ENCODE measurements at places on chromosomes 2 and 18.
A peak's percentile ranks its signal among the peaks of the same experiment; 100 is the strongest.

DNA sequence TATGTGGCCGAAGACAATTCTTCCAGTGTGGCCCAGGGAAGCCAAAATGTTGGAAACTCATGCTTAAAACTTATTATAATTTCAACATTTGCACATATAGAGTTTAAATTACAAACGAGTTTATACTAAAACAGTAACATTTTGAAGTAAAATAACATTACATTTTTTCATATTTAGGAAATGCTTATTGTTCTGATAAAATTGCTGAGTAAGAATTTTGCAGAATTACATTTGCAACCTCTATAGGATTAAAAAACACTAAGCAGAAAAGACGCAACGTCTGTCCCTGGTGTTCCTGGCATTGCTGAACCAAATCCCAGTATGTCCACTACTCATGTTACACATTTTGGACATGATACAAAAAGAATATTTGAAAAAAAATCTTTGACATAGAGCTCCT lies 1241.2 kb downstream of the SUCLG1 start:
- DNase-seq, result no peak

- no peak for DNase-seq
These were observed 175.1 kb downstream of the PTPRM start for GRCh38 chr18:7742224-7742623.

GRCh38 chr2:47086571-47086970 lies 68.5 kb downstream of the STPG4 start:
- no peak for DNase-seq

GRCh38 chr2:96798733-96799622 lies 17.1 kb upstream of the CNNM3 start:
- DNase-seq, result no peak

DNA sequence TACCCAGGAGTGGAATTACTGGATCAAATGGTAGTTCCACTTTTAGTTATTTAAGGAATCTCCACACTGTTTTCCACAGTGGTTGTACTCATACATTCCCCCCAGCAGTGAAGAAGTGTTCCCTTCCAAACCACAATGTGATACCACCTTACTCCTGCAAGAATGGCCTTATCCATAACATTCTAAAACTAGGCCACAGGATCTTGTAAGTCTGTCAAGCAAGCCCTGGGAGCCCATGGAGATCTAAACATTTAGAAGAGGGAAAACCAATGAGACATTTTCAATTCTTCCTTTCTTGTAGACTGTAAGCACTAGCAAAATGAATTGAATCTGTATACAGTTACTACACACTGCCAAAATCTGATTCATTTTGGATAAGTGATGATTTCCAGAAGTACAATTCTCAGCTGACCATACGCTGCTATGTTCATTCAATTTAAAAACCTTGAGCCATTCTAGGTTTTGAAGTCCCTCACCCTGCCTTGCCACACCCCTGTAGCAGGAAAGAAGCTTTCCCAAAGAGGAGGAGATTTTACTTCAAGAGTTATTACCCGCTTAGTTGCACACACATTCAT lies 149.1 kb downstream of the SLC8A1 start:
- DNase-seq, result no peak

DNA sequence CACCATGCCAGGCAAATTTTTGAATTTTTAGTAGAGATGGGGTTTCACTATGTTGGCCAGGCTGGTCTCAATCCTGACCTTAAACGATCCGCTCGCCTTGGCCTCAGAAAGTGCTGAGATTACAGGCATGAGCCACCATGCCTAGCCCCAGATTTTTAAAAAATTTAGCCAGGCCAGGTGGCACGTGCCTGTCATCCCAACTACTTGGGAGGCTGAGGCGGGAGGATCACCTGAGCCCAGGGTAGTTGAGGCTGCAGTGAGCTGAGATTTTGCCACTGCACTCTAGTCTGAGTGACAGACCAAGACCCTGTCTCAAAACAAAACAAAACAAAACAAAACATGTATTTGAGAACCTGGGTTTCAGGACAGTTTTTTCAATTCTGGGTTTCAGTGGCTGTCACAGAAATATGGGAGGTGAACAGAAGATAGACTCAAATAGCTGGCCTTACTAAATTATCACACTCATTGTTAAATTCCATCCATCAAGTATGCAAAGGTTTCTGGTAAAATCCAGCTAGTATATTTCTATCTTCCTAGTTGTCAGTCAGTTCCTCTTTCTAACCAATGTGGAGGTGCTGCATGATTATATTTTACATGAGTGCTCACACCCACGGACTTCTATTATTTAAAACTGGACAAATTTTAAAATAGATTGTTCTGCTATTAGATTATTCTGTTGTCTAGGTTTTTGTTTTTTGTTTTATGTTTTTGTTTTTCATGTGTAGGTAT lies 5.4 kb downstream of the ALPG start:
- DNase-seq, result no peak

DNA sequence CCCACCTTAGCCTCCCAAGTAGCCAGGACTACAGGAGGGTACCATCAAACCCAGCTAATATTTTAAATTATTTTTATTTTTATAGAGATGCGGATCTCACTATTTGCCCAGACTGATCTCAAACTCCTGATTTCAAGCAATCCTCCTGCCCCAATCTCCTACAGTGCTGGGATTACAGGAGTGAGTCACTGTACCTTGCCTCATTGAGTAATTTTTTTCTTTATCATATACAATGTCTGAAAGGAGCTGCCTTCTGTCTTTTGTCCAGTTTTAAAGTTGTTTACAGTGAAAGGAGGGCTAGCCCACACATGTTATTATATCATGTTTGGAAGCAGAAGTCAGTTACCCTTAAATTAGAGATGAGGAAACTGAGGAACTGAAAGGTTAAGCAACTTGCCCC lies 32.5 kb downstream of the PRKRA start:
- no peak for DNase-seq

DNA sequence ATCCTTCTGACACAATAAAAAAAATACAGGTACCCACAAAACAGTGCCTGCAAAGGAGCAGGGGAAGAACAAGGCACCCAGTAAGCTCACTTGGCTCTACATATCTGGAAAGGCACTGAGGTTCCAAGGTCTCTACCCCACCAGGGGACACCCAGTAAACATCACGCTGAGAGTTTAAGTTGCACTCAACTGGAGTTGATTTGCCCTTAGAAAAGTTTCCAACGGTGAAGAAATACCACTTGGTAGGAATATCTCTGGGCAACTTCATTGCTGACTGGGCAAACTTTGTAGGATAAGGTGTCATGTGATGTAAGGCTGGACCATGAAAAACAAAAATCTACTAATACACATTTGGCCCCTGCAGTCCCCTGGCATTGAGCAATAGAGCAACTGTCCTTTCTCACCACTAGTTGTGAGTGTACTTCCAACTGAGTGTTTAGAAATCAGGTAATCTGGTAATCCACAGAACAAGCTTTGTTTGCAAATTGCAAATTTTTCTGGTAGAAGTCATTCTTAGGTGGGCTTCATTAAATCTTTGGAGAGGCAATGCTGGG lies 14.2 kb downstream of the ST8SIA3 start:
- DNase-seq, result no peak

GRCh38 chr2:150023663-150024062 lies 436.1 kb upstream of the MMADHC start:
- DNase-seq, result no peak

GRCh38 chr2:2104331-2104730 lies 226.7 kb downstream of the MYT1L start:
- no peak for DNase-seq

GRCh38 chr2:218422403-218423086 lies 3.6 kb downstream of the VIL1 start:
- no peak for DNase-seq

GRCh38 chr2:126953483-126953882 lies 54.8 kb downstream of the TEX51 start:
- DNase-seq, result no peak

- DNase-seq, result no peak
These were observed 221.6 kb downstream of the LPIN1 start for GRCh38 chr2:11967946-11968465.

DNA sequence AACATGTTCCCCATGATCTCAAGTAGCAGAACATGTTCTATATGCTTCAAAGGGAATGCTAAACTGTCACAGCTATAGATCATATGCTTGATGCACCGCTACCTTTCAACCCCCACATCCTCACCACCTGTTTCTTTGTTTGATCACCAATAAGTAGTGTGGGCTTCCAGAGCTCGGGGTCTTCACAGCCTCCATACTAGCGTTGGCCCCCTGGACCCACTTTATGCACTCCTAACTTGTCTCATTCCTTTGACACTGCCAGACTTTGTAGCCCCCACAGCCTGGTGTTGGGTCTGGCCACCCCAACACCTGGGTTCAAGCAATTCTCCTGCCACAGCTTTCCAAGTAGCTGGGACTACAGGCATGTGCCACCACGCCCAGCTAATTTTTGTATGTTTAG lies 11.6 kb upstream of the RBM44 start:
- DNase-seq, result no peak

DNA sequence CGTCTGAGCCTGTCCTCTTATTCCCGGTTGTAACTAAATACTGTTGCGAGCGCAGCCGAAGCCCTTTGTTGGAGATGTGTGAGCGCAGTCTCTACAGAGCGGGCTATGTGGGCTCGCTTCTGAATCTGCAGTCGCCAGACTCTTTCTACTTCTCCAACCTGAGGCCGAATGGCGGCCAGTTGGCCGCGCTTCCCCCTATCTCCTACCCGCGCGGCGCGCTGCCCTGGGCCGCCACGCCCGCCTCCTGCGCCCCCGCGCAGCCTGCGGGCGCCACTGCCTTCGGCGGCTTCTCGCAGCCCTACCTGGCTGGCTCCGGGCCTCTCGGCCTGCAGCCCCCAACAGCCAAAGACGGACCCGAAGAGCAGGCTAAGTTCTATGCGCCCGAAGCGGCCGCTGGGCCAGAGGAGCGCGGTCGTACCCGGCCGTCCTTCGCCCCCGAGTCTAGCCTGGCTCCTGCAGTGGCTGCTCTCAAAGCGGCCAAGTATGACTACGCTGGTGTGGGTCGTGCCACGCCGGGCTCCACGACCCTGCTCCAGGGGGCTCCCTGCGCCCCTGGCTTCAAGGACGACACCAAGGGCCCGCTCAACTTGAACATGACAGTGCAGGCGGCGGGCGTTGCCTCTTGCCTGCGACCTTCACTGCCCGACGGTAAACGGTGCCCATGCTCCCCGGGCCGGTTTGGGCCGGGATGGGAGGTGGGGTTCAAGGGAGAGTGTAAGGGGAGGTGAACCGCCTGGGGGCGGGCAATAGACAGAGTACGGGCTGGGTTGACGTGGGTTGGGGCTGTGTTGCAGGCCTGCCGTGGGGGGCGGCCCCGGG lies at the start of gene HOXD12:
TSS of gene HOXD12 (plus strand) at position 68 of the 819 bp plus-strand sequence. CDS start at position 75, 7 bp downstream.
- DNase-seq, result no peak

GRCh38 chr2:8447610-8448221 lies 234.1 kb upstream of the ID2 start:
- no peak for DNase-seq

- DNase-seq, result no peak
These were observed 630.1 kb upstream of the PIK3C3 start for GRCh38 chr18:41324934-41325333.

DNA sequence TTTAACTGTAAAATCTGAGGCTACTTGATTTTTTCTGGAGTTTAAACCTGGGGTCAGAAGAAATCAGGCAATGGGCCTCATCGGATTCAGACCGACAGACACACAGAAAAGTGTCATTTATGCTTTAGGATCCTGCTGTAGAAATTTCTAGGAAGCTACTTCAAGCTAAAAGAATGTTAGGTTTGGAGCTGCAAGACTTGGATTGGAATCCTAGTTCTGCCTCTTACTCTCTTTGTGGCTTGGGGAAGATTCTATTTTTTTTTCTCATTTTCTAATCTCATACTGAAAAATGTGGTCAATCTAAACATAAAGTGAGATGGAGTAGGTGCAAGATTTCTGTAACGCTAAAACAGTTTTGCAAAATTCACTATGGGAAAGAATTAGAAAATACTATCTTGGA lies 48.8 kb upstream of the KCNE4 start:
- no peak for DNase-seq

GRCh38 chr2:44392338-44392943 lies 30.7 kb downstream of the CAMKMT start:
- DNase-seq, result no peak

- DNase-seq, result no peak
These were observed 86.1 kb downstream of the LONRF2 start for GRCh38 chr2:100236166-100236565.

GRCh38 chr2:68774569-68775271 lies 40.1 kb downstream of the ARHGAP25 start:
- peak; percentile 22 for DNase-seq

DNA sequence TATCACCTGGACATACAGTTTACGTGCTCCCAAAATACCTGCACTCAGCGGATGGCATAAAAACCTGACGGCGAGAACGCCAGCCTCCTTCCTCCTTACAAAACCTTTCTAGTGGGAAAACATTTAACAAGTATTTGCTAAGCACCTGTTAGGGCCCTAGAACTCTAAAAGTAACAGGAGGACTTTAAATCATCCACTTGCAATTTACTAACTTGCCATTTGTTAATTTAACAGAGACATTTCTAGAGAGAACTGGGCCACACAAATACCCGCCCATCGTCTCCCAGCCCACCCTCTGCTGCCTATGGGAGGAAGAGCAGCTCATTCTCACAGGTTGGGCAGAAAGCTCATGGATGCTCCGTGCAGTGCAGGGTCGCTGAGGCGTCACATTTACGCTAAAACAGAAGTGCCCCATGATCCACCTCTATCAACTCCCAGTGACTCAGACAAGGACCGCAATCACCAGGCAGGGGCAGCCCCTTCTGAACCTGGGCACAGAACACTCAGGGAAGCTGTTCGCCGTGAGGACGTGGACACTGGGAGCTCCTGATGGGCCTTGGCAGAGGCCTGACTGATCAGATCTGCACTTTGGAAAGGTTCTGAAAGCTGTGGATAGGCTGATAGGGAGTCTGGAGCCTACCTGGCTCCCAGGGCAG lies 106.9 kb downstream of the HDAC4 start:
- no peak for DNase-seq

GRCh38 chr2:38700881-38701458 lies 35.1 kb downstream of the GALM start:
- DNase-seq, result no peak

GRCh38 chr18:10723496-10723895 lies 197.7 kb downstream of the NAPG start:
- no peak for DNase-seq

GRCh38 chr2:15348636-15349035 lies 212.5 kb downstream of the NBAS start:
- DNase-seq, result no peak

GRCh38 chr18:62418258-62418657 lies 93.1 kb downstream of the TNFRSF11A start:
- DNase-seq, result no peak

GRCh38 chr2:223442847-223443246 lies 159.3 kb downstream of the SCG2 start:
- no peak for DNase-seq

- no peak for DNase-seq
These were observed 12.5 kb downstream of the MSTN start for GRCh38 chr2:190050001-190050400.

- DNase-seq, result no peak
These were observed 29.8 kb upstream of the TBR1 start for GRCh38 chr2:161386228-161386824.

DNA sequence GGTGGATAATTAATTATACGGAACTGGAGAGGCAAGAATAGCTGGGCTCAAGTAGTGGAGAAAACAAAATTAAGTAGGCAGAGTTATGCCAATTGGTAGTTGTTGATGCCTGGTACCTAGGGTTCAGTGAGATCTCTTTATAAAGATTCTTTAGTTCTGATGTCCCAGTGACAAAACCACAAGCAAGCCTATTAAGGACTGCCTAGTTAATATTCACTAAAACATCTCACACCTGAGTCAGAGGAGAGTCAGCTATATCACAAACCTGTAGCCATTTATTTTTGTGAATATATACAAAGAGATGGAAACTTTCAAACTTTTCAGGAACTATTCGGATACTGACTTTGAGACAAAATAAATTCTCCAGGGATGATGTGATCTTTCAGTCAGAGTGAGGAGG lies 213.9 kb upstream of the CYP26B1 start:
- no peak for DNase-seq
